Activated CD8-positive, alpha-beta memory T cell treated with anti-CD3 and anti-CD28 coated beads, Interleukin-2, amount 10 ng/mL, durations not matched to agents 7 days and 5 days (primary cell): ENCODE measurements at places on chromosomes 6 and 20.
A peak's percentile ranks its signal among the peaks of the same experiment; 100 is the strongest.

DNA sequence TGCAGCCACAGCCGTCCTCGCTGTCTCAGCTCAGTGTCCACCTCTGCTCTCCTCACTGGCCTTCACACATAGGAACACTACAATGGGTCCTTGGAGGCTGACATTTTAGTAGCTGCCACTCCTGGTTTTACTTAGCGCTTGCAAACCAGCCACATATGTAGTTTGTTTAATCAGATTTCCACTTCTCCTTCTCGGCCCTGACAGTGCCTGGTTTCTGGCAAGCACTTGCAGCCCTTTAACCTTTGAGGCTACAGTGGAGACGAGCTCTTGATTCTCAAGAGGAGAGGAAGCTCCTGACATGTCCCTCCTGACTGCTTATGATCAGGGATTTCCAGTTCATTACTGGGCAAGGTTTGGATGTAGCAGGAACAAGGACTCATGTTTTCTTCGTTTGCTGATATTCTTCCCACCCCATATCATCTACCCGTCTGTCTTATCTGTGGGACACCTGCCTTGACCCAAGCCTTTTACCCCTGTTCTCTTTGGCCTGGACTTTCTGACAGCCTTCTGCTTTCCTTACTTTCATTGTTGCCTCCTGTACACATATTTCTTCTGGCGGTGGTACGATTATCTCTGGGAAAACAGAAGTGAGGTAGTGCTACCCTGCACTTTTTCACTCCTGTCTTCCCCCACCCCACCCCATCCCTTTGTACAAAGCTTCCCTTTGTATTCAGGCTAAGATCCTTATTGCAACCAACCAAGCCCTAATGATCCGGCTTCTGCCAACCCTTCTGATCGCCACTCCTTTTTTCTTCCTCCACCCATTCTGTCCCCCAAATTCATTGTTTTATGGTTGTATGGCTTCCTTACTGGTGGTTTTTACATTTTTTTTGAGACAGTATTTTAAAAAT lies 31.2 kb downstream of the CEP43 start:
- no peak for DNase-seq

DNA sequence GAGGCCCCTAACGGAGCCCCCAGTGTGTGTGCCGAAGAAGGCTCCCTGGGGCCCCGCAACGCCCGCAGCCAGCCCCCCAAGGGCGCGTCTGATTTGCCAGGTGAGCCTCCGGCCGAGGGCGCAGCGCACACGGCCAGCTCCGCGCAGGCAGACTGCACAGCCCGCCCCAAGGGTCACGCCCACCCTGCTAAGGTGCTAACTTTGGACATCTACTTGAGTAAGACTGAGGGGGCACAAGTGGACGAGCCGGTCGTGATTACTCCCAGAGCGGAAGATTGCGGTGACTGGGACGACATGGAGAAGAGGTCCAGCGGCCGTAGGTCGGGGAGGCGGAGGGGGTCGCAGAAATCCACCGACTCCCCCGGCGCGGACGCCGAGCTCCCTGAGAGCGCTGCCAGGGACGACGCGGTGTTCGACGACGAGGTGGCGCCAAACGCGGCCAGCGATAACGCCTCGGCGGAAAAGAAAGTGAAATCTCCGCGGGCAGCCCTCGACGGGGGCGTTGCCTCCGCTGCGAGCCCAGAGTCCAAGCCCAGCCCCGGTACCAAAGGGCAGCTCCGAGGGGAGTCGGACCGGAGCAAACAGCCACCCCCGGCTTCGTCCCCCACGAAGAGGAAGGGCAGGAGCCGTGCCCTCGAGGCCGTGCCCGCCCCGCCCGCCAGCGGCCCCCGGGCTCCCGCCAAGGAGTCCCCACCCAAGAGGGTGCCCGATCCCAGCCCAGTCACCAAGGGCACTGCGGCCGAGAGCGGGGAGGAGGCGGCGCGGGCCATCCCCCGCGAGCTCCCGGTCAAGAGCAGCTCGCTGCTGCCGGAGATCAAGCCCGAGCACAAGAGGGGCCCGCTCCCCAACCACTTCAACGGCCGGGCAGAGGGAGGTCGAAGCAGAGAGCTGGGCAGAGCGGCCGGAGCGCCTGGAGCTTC lies 117.0 kb downstream of the RTN4IP1 start:
- peak; percentile 89 for DNase-seq

DNA sequence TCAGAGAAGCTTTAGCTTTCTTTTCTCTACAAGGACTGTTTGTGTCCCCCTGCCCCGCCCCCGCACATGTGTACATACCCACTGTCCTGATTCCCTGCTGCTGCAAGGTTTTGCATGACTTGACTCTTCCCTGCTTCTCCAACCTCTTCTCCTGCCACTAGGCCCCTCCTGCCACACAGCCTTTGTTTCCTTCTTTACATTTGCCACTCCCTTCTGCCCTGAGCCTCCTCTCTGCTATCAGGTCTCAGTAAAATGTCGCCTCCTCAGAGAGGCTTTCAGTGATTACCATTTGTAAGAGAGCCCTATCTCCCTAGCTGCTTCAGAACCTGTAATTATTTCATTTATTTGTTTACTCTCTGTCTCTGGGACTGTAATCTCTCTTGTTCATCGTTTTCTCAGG lies 56.4 kb upstream of the VSTM2L start:
- no peak for DNase-seq

DNA sequence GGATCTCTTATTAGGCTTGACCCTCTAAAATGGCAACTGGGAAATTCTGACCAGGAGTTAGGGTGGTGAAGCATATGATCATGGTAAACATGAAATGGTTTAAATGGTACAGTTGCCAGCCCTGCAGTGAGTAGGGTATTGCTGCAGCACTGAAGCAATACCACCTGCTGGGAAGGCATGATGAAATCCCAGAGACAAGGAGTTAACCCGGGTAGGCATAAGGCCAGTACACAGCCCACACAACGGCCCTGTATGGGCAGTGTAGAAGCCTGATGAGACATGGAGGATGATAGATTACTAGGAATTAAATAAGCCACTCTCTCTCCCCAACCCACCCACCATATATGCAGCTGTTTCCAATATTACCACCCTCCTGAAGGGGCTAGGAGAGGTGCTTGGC lies 197.4 kb upstream of the MOCS1 start:
- no peak for DNase-seq

GRCh38 chr6:116616737-116617053 lies 416 bp downstream of the RSPH4A start:
- peak; percentile 42 for DNase-seq
